Astrocyte (in vitro differentiated cells and primary cell): ENCODE measurements at places on chromosomes 11 and 22.

GRCh38 chr11:114826910-114827442, 148.6 kb downstream of the NXPE2 start:
- no peak for DNase-seq

- DNase-seq, result no peak
Measured at GRCh38 chr11:116610190-116610589, 162.6 kb downstream of the BUD13 start.

GRCh38 chr11:125253289-125253688, 88.7 kb downstream of the PKNOX2 start:
- DNase-seq, result no peak

- DNase-seq, result no peak
Measured at GRCh38 chr11:37497326-37497725, 899.3 kb upstream of the RAG2 start.

GRCh38 chr22:43994006-43994405, 30.1 kb upstream of the PARVB start:
- DNase-seq, result no peak

DNA sequence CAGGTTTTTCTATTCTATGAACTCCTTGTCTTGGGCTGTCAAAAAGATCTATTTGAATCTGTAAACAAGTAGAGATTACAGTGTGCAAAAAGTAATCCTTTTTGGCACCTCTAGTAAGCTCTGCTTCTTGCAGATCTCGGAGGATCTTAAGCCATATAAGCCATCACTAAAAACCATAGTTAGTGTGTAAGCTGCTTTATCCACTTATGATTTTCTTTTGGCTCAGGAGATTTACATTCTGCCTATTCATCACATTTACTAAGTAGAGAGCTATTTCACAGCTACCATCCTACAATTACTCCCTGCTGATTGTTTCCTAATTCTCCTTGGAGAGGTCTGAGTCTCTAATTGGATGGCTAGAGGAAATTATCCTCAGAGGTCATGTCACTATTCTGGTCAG, 385.7 kb downstream of the AASDHPPT start:
- DNase-seq, result no peak

DNA sequence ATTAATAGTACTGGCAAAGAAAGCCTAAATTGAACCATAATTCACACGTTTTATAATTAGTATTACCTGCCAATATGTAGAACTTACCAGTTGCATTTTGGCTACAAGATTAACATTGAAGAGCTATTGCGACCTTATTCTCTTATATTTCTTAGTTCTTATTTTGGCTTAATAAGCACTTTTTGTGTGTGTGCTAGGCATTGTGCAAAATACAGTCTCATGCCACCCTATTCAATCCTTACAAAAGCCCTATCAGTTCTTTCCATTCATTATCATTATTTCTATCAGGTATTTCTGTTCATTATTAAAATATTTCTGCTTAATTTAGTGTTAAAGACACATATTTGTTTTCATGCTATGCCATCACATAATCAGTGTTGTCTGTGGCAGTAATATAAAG, 41.2 kb downstream of the MAML2 start:
- DNase-seq, result no peak

DNA sequence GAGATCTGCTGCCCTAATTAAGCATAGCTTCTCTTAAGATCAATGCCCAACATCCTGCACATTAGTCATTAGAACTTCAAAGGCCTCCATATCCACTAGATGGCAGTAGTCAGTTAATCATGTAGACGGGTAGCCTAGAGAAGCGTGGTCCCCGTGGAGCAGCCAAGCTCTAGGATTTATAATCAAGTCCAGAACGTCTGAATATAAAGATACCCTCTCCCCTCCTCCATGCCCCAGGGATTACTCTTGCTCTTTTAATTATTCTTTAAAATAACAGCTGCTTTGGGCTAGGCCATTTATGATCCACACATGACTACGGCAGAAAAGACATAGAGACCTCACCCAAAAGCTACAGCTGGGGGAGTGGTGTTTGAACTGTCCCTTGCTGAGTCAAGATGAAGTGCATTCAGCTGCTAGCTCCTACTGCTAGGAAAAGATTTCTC, 327.6 kb upstream of the PLET1 start:
- peak; percentile 61 for DNase-seq

DNA sequence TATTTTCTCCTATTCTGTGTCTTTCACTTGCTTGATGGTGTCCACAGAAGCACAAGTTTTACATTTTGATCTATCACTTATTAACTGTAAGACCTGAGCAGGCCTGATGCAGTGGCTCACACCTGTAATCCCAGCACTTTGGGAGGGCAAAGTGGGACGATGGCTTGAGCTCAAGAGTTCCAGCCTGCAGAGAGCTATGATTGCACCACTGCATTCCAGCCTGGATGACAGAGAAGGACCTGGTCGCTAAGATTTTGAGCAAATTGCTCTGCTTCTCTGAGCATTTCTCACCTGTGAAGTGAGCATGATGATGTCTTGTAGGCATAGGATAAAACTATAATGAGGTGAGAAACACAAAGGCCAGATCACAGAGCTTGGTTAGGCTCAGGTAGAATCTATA, 6.7 kb downstream of the CCDC87 start:
- no peak for DNase-seq
